Kasumi-1 (cell line): ENCODE measurements at places on chromosomes 12 and 14.

GRCh38 chr12:78118036-78118435 lies 287.3 kb downstream of the NAV3 start:
- peak; percentile 16 for DNase-seq

DNA sequence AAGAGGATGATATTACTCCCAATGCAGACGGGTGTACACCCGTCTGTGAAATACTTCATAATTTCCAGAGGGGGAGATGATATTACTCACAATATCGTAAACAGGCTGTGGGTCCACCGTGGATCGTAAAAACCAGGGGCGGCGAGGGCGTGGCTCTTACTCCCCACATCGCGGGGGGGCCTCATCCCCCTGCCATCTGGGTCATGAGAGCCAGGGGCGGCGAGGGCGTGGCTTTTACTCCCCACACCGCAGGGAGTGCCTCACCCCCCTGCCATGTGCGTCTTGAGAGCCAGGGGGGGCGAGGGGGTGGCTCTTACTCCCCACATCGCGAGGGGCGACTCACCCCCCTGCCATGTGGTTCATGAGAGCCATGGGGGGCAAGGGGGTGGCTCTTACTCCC lies 86.2 kb upstream of the GNG2 start:
- DNase-seq = no peak

GRCh38 chr14:89165189-89166181 lies 251.5 kb downstream of the FOXN3 start:
- peak; percentile 95 for DNase-seq

DNA sequence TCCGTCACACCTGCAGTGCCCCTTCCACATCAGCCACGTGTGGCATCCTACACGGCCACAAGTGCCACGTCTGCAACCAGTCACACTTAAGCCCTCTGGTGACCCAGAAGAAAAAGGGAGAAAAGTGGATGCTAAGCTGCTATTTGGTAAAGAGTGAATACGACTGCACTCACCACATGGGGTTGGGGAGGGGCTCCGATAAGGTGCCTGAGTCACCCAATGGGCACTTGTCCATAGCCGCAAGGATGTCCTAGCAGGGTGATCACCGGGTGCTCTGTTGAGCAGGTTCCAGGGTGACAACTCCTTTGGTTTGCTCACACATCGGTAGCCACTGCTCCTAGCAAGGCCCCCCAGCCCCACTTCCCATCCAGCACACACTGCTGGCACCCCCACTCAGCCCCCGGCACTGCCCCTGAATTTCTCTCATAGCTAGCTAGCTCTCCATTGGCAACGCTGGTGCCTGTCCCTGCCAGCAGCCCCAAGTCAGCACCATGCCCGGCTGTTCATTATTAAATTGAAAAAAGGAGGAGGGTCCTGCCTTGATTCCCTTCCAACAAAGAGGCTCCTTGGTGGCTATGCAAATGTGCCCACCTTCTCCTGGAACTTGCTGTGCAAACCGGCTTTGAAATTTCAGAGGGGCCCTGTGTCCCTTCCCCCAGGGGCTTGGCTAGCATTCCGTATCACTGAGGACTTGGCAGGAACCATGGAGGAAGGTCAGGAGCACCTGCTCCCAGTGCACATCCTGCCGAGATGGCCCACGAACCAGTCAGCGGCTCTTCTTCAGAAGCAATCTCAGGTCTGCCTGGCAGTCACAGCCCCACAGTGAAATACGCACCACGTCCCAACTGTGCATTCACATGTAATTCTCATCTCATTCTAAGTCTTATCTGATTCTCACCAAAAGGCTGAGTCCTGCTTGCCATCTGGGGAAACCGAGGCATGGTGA lies 227.7 kb upstream of the DIO3 start:
- no peak for DNase-seq

GRCh38 chr14:76755610-76756370 lies 5.5 kb upstream of the VASH1 start:
- no peak for DNase-seq

DNA sequence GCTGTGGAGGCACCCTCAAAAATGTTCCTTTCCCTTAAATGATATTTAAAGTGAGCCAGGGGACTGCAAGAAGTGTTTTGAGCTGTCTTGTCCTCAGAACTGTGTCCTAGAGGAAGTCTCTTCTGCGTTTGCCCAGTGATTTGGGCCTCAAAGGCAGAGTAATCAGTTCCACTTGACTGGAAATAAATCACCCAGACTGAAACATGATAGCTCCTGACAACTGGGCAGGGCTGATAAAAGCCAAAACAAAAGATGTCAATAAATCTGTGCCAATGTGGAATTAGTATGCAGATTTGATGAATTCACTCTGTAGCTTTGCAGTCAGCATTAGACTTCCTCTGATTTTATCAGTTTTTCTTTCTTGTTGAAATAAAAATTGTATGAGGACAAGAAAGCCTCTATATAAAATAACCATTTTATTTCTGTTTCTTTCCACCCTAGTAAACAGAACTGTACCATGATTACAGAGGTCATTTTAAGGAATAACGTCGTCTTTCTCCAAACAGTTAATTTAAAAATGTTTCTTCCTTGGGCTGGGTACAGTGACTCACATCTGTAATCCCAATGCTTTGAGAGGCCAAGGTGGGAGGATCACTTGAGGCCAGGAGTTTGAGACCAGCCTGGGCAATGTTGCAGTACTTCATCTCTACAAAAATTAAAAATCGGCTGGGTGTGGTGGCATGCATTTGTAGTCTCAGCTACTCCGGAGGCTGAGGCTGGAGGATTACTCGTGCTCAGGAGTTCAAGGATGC lies 180.8 kb downstream of the ERC1 start:
- DNase-seq = no peak

- no peak for DNase-seq
Observed at GRCh38 chr12:52443966-52444365, 8.0 kb downstream of the KRT6B start.

DNA sequence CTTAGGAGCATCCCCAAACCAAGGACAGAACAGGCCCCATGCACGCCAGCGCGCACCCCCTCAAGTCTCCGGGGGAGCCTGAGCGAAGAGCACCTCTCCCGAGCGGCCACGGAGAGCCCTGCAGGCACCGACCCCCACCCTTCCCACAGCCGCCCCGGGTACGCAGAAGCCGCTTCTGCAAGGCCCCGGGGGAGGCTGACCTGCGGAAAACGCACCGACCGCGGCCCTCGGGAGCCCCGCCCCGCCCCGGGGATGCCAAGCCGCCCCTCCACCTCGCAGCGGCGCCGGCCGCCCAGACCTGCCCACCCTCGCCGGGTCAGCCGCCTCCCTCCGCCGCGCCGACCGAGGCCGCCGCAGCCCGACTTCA lies 385 bp downstream of the CAPRIN2 start:
- DNase-seq = no peak

- no peak for DNase-seq
Observed at GRCh38 chr14:74654931-74655330, 42.9 kb upstream of the LTBP2 start.

DNA sequence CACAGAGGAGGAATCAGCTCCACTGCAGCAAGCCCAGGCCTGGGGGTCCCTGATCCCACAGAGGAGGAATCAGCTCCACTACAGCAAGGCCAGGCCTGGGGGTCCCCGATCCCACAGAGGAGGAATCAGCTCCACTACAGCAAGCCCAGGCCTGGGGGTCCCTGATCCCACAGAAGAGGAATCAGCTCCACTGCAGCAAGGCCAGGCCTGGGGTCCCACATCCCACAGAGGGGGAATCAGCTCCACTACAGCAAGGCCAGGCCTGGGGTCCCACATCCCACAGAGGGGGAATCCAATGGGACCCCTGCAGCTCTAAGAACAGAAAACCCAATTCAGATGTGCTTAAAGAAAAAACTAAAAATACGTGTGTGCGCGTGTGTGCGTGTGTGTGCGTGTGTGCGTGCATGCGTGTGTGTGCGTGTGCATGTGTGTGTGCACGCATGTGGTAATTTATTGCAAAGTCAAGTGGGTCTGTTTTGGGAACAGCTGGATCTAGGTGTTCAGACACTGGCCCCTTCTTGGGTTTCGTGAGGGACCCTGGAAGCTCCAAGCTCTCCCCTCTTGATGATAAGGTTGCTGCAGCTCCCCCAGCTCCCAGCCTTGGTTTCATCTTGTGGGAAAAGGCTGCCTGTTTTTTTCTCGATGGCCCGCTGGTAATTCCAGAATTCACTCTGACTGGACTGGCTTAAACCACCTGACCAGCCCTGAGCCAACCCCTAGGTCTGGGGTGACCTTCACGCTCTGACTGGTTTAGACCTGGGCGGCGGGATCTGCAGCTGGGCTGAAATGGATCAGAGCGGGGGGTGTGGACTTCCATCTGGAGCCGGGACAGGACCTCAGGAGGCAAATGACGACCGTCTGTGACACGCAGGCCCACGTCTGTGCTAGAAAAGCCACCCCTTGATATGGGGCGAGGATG lies 47.1 kb downstream of the GALNT9 start:
- DNase-seq = no peak

DNA sequence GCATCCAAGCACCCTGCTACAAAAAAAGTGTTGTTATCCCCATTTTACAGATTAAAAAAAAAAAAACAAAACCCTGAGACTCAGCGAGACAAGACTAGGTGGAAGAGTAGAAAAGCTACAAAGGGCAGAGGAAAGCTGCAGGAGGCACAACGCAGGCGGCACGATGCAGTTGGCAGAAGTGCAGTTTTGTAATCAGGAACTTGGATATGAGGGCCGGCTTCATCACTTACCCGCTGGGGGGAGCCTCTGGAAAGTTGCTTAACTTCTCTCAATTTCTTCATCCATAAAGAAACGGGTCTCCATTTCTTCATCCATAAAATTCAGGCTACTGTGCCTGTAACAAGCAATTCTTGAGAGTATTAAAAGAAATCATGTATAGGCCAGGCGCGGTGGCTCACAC lies 33.1 kb upstream of the CCDC60 start:
- DNase-seq = no peak

DNA sequence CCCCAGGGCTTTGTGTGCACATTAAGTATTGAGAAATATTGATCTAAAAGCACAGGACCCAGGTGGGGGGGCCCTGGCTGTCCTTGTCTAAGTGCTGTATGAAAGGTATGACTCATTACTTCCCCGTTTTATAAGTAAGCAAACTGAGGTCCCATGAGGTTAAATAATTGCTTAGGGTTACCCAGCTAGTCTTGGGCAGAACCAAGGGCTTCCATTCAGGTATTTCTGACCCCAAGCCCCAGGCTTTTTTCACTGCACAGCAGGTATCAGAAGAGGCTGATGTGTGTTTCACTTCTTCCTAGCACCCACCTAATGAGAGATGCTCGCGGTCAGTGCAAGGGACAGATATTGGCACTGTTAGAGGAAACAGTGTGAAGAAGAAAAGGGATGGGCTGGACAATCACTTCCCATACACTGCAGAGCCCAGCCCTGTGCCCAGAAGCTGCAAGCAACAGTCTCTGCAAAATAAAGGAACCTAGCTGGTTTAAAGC lies 4.7 kb upstream of the TC2N start:
- DNase-seq = no peak

DNA sequence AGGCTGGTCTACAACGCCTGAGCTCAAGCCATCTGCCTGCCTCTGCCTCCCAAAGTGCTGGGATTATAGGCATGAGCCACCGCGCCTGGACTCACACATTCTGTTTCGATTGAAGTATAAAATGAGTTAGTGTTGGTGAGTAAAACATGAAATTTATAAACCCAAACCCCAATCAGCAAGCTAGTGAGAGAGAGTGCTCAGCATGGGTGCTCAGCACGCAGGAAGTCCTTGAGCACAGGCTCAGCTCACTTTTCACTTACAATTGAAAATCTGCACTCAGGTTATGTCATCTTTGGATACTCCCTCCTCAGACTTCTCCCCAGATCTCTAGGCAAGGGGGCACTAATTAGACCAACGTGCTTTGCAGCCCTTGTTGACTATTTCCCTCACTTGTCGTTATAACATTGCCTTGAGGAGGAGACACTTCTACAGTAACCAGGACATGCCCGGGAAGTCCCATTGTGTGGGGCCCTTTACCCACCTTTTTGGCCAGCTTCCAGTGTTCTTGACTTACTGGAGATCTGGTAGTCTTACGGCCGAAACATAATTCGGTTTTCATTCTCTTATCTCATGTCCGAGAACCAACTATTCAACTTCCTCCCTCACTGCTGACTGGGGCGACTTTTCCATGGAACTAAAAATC lies 68.5 kb upstream of the AMN1 start:
- DNase-seq = no peak

- no peak for DNase-seq
Observed at GRCh38 chr12:80745851-80746505, 29.3 kb downstream of the MYF5 start.

DNA sequence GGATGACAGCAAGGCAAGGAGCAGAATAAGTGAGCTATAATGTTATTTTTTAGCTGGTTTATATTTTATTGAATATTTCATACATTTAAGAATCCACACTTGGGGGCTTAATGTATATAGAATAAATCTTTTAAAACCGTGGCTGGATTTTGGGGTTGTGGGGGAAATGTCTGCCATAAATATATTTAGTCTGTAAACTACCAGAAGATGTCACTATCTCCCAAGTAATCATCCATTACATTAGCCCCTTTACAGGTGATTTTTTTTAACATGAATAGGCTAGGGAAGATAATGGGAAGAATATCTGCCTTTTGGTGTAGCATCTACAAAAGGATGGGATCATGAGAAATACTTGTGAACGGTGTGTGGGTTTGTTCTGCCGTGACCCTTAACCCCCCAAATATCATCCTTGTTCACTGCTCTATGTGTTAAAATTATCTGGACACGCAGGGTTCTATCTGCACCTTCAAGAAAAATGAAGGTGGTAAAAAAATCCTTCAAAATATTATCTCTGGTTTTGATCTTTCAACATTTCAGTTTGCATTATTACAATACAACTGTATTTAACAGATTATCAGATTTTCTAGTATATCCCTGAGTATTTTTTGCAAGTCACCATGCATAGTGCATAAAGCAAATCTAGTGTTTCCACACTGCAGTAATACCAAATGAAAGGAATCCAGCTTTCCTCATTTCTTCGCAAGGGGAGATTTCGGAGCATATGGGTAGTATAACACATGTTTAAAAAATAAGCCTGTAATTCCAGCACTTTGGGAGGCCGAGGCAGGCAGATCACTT lies 8.0 kb upstream of the SLC17A8 start:
- peak; percentile 36 for DNase-seq

GRCh38 chr12:6975297-6976032 lies 4.8 kb downstream of the EMG1 start:
- no peak for DNase-seq

DNA sequence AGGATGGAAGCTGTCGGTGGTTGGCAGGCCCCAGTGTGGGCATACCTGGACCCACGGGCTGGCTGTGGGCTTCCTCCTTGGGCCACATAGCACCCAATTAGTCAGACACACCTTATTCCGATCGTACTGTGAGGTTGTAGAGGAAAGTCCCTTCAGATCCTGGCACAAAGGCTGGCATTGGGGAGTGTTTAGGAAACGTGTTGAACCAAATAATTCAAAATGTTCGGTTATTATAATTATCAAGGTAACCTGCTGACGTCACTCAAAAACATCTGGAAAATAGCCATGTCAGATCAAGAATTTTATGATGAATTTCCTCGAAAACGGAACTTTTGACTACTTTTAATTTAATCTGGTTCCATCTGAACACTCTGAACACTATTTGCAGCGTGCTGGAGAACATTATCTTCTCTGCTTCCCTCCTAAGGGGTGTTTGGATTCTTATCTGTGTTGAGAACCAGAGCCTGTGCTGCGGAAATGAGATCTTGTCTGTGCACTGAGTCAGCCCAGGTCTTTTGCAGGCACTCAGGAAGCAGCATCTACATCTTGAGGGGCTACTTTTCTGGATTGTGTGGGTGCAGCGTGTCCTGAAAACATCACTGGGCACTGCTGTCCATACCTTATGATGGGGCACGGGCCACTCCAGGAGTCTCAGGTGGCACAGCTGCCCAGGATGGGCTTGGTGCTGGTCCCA lies 100.3 kb downstream of the SLC25A47 start:
- no peak for DNase-seq

- no peak for DNase-seq
Observed at GRCh38 chr12:43893670-43894069, 57.8 kb downstream of the TMEM117 start.

- DNase-seq = no peak
Observed at GRCh38 chr12:54285150-54286041, 4.9 kb downstream of the HNRNPA1 start.
